PC-3 (cell line): ENCODE measurements at places on chromosomes 2 and 18.
A peak's percentile ranks its signal among the peaks of the same experiment; 100 is the strongest.

GRCh38 chr2:235416858-235417499 is 76.9 kb upstream of the AGAP1 start:
- no peak for DNase-seq

GRCh38 chr18:62797329-62797728 is 82.0 kb downstream of the PHLPP1 start:
- DNase-seq, result no peak

GRCh38 chr2:45415534-45416123 is 195.4 kb downstream of the SRBD1 start:
- no peak for DNase-seq

- no peak for DNase-seq
These were observed 76.0 kb downstream of the AGAP1 start for GRCh38 chr2:235569837-235570236.

DNA sequence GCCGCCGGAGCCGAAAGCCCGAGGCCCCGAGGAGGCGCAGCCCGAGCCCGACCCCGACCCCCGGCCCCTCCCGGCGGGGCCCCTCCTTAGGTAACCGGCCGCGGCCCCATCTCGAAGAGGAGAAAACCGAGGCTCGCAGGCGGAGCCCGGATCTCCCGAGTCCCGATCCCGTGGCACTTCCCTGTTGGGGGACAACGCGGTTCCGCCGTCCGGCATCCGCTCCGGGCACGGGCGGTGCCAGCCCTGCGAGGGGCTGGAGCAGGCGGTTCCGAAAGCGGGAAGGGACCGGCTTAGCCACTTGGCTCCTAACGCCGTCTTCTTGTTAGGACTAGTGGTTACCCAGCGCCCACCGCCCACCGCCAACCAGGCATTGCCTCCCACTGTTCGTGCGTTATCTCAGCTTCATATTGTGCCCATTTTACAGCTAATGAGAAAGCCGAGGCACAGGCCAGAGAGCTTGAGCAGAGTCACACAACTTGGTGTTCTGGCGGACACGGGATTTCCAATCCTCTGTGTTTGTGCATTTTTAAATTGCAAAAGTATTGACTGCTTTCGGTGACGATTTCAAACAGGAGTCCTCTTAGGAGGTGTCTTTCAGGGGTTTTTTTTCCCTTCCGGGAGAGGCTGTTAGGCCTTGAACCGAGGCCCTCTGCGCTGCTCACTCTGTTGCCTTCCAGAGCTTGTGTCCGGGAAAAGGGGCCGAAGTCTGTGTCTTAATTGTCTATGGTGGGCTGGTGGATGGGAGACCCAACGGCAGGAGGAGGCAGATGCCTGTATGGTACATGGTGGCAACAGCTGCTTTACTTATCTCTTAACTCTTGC is 562 bp downstream of the CENPA start:
- DNase-seq, result peak; percentile 27

DNA sequence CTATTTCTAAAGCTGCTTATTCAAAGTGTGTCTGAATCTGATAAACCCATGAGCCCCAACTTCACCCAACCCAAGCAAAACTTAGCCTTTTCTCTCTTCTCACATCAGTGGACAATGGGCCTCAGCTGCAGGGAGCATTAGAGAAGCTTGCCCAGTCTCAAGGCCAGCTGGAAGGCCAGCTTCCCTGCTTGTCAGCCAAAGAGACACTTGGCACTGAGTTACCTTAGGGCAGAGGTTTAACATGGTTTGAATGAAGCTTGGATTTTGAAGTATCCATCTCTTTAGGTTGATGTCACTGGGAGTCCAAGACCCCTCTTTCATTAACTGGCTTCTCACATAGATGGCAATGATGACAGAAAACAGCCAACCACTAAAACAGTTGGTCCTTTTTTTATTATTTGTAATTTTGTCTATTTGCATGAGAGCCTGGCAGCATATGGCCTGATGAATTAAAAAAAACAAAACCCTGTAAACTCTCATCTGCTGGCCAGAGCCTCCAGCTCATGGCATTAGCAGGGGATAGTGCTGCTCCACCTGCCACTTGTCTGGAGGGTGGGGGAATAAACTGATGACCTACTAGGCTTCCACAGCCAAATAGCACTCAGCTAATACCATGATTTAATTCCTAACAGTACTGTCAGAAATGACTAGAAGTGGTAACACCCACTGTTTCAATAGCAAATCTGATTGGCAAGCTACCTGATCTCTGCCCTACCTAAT is 137.0 kb downstream of the UBE2E3 start:
- no peak for DNase-seq
